ENCODE measurements at places on chromosomes 13 and 19.

GRCh38 chr13:76889254-76889653 is 3.0 kb upstream of the KCTD12 start:
- no peak for DNase-seq

GRCh38 chr19:5232798-5233505 is 107.7 kb downstream of the PTPRS start:
- DNase-seq = no peak

GRCh38 chr13:27915301-27916207 is 4.2 kb upstream of the PDX1 start:
- DNase-seq = no peak

- no peak for DNase-seq
Measured at GRCh38 chr13:76597868-76598267, 288.3 kb downstream of the KCTD12 start.

GRCh38 chr19:13884726-13885591 is 8.0 kb downstream of the NANOS3 start:
- no peak for DNase-seq

GRCh38 chr19:37217480-37217774 is 587 bp upstream of the ZNF383 start:
- no peak for DNase-seq

- no peak for DNase-seq
Measured at GRCh38 chr19:56139847-56140582, 1.1 kb upstream of the ZNF444 start.

DNA sequence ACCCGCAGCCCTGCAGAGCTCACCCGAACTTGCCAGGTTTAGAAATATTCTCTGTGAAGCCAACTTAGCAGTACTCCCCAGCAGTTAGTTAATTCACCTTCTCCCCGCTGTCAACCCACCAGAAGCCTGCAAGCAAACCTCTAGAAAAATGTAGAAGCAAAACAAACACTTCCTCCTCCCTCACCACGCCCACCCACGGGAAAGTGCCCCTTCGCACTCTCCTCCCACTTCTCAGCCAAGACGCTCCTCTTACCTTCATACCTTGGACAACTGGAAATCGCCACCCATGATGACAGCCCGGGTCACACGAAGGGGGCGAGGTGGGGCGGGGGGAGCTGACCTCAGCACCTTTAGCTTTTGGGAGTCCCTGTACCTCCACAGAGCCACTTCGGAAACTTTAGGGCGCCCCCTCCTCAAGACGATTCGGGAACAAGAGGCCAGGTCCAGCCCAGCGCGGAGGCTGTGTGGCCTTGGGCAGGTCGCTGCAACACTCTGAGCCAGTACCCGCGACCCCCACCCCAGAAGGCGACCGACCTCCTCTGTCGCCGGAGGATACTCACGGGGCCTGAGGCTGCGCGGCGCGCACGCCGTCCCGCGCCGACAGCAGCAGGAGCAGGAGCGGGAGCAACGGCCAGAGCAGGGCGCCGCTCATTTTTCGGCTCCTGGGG is 485 bp downstream of the CPAMD8 start:
- DNase-seq = no peak

GRCh38 chr13:36363366-36363863 is 17.2 kb upstream of the SPART start:
- DNase-seq = no peak

DNA sequence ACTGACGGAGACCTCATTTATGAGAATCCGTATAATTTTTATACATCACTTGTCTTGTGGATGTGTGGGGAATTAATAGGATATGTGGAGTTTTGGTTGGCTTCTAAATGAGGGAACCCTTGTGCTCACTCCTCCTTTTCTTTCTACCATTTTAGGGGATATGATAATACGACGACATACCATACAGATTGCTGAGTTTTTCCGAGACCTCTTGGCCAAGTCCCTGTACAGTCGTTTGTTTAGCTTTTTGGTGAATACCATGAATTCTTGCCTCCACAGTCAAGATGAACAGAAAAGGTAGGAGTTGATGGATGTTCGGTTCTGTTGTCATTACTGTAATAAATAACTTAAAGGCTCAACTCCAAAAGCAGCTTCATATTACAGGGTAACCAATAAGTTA is 335.2 kb downstream of the MYO16 start:
- no peak for DNase-seq

GRCh38 chr19:10412257-10412977 is 7.9 kb upstream of the PDE4A start:
- no peak for DNase-seq
